ENCODE measurements at places on chromosomes 2 and 18. TPM values are rescaled to one million over a fixed set of nuclear protein-coding genes. Genes with fewer than 3 reads are reported as not detected.

- no peak overlapping the region for H3K4me3 ChIP-seq
- H3K27me3 ChIP-seq, result no peaks in the 10 kb centered on the region
- no peaks in the 10 kb centered on the region for H3K4me1 ChIP-seq
- H3K27ac ChIP-seq, result no peak overlapping the region
- no peak for DNase-seq
- H3K36me3 ChIP-seq, result no peaks in the 10 kb centered on the region
Measured at GRCh38 chr2:183867206-183867605, 731.1 kb upstream of the ZNF804A start.

- no peak for DNase-seq
- H3K27ac ChIP-seq, result no peak overlapping the region
- no peaks in the 10 kb centered on the region for H3K36me3 ChIP-seq
Measured at GRCh38 chr2:145743011-145743410, 1223.1 kb upstream of the ZEB2 start.

DNA sequence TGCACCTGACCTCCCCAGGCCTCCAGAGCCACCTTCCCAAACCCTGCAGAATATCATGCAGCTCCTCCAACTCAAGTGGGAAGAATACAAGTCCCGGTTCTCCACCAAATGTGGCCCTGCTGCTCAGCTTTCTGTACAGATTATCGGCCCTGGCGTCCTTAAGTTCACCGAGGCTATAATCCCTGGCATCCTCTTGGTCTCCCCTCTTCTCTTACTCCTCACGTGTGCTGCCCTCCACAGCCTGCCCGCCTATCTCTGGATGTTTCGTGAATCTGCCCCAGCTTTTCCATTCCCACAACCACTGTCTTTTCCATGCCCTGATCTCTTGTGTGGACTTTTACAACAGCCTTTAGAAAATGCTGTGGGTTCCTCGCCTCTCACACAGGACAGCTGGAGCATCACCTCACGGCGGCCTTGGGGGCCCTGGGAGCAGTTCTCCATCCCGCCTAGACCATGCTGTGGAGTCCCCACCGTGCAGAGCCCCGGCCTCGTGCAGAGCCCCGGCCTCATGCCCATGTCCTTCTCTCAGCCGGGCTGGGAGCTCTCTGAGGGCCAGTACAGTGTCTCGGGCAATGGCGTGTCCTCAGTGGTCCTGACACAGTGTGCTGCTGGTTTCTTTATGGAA lies 170.3 kb upstream of the PXDN start:
- H3K27me3 ChIP-seq, result no peaks in the 10 kb centered on the region
- DNase-seq, result no peak
- no peaks in the 10 kb centered on the region for H3K36me3 ChIP-seq
- no peaks in the 10 kb centered on the region for H3K4me1 ChIP-seq
- H3K4me3 ChIP-seq, result no peak overlapping the region

- no peak overlapping the region for H3K27ac ChIP-seq
- H3K36me3 ChIP-seq, result no peaks in the 10 kb centered on the region
- no peak overlapping the region for H3K4me3 ChIP-seq
- no peaks in the 10 kb centered on the region for H3K4me1 ChIP-seq
- no peaks in the 10 kb centered on the region for H3K27me3 ChIP-seq
Measured at GRCh38 chr2:7809640-7810039, 872.2 kb upstream of the ID2 start.

DNA sequence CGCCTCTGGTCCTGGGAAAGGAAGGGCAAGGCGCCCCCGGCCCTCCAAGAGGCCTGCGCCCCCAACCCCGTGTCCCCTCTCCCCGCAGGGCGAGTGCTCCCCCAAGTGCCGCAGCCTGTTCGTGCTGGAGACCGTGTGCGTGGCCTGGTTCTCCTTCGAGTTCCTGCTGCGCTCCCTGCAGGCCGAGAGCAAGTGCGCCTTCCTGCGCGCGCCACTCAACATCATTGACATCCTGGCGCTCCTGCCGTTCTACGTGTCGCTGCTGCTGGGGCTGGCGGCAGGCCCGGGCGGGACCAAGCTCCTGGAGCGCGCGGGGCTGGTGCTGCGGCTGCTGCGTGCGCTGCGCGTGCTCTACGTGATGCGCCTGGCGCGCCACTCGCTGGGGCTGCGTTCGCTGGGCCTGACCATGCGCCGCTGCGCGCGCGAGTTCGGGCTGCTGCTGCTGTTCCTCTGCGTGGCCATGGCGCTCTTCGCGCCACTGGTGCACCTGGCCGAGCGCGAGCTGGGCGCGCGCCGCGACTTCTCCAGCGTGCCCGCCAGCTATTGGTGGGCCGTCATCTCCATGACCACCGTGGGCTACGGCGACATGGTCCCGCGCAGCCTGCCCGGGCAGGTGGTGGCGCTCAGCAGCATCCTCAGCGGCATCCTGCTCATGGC lies 52.4 kb downstream of the SLC66A2 start:
- H3K27ac ChIP-seq, result no peak overlapping the region
- peak; percentile 3 for DNase-seq
- no peak overlapping the region for H3K4me3 ChIP-seq
- H3K27me3 ChIP-seq, result no peaks in the 10 kb centered on the region
- H3K4me1 ChIP-seq, result no peaks in the 10 kb centered on the region

GRCh38 chr2:229861431-229861830 lies 60.4 kb downstream of the TRIP12 start:
- no peak overlapping the region for H3K4me3 ChIP-seq
- no peak for DNase-seq
- H3K27ac ChIP-seq, result no peak overlapping the region
- H3K4me1 ChIP-seq, result peaks cover 11% of the 10 kb centered on the region

DNA sequence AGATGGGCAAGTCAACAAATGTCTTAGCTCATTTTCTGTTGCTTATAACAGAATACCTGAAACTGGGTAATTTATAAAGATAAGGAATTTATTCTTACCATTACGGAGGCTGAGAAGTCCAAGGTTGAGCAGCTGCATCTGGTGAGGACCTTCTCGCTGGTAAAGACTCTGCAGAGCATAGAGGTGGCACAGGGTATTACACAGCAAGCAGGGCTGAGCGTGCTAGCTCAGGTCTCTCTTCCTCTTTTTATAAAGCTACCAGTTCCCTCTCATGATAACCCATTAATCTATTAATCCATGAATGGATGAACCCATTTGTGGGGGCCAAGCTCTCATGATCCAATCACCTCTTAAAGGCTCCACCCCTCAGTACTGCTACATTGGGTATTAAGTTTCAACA lies 109.1 kb downstream of the CDK15 start:
- no peak overlapping the region for H3K4me3 ChIP-seq
- H3K36me3 ChIP-seq, result no peaks in the 10 kb centered on the region
- no peaks in the 10 kb centered on the region for H3K4me1 ChIP-seq
- H3K27me3 ChIP-seq, result no peaks in the 10 kb centered on the region

GRCh38 chr18:61957801-61958516 lies 65.2 kb upstream of the RNF152 start:
- no peak overlapping the region for H3K4me3 ChIP-seq
- no peaks in the 10 kb centered on the region for H3K27me3 ChIP-seq
- no peaks in the 10 kb centered on the region for H3K4me1 ChIP-seq

- H3K4me1 ChIP-seq, result no peaks in the 10 kb centered on the region
- H3K4me3 ChIP-seq, result no peak overlapping the region
- H3K27ac ChIP-seq, result no peak overlapping the region
- no peaks in the 10 kb centered on the region for H3K27me3 ChIP-seq
- no peaks in the 10 kb centered on the region for H3K36me3 ChIP-seq
Measured at GRCh38 chr18:71114550-71115210, 825.8 kb downstream of the SOCS6 start.

DNA sequence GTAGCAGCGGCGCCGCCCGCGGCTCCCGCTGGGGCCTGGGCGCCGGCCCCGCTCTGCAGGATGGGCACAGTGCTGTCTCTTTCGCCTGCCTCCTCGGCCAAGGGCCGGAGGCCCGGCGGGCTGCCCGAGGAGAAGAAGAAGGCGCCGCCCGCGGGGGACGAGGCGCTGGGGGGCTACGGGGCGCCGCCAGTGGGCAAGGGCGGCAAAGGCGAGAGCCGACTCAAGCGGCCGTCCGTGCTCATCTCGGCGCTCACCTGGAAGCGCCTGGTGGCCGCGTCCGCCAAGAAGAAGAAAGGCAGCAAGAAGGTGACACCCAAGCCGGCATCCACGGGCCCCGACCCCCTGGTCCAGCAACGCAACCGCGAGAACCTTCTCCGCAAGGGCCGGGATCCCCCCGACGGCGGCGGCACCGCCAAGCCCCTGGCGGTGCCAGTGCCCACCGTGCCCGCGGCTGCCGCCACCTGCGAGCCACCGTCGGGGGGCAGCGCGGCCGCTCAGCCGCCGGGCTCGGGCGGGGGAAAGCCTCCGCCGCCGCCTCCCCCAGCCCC lies 369 bp downstream of the CDK5R2 start:
- no peak overlapping the region for H3K27ac ChIP-seq
- no peaks in the 10 kb centered on the region for H3K36me3 ChIP-seq
- no peak for DNase-seq
- peaks cover 18% of the 10 kb centered on the region for H3K4me1 ChIP-seq
- H3K27me3 ChIP-seq, result peaks cover 98% of the 10 kb centered on the region

- peak overlapping the region; percentile 74 for H3K27ac ChIP-seq
- H3K36me3 ChIP-seq, result no peaks in the 10 kb centered on the region
- DNase-seq, result peak; percentile 68
- no peak overlapping the region for H3K4me3 ChIP-seq
Measured at GRCh38 chr18:31241900-31242409, 76.0 kb upstream of the DSG1 start.

DNA sequence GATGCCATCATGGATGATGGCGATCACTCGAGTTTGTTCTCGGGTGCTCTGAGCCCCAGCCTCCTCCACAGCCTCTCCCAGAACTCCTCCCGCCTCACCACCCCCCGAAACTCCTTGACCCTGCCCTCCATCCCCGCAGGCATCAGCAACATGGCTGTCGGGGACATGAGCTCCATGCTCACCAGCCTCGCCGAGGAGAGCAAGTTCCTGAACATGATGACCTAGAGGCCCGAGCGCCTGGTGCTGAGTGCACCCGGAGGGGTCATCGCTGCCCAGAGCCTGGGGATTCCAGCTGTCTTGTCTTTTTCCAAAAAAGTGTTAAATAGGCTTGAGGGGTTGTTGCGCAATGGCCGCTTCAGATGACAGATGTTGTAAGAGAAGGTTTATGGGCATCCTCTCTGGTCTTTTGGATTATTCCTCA lies 254.8 kb downstream of the GLI2 start:
- DNase-seq, result no peak
- H3K27me3 ChIP-seq, result no peaks in the 10 kb centered on the region
- no peak overlapping the region for H3K27ac ChIP-seq
- no peak overlapping the region for H3K4me3 ChIP-seq
- H3K36me3 ChIP-seq, result no peaks in the 10 kb centered on the region

DNA sequence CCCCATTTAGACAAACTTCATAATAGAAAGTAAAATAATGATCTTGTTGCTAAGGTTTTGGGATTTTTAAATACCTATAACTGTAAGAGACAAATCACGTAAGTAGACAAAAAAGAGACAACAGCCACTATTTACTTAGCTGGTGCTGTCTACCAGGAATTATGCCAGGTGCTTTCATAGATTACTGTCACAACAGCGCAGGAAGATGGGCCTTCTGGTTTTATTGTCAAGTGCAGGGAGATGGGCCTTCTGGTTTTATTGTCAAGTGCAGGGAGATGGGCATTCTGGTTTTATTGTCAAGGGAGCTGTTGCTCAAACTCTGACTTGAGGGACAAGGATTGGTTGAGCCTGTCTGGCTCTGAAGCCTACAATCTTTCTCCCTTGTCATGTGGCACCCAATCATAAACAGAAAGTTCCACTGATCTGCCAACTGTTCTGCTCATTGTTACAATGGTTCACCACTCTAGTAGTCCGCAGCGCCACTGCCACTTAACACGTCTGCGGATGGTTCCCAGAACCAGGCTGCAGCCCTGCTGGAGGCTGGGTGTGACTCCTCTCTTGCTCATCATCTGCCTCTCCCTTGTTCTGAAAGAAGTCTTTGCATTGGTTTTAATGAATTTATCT lies 95.0 kb downstream of the RNF144A start:
- H3K36me3 ChIP-seq, result no peaks in the 10 kb centered on the region
- peaks cover under 1% of the 10 kb centered on the region for H3K4me1 ChIP-seq
- DNase-seq, result no peak

DNA sequence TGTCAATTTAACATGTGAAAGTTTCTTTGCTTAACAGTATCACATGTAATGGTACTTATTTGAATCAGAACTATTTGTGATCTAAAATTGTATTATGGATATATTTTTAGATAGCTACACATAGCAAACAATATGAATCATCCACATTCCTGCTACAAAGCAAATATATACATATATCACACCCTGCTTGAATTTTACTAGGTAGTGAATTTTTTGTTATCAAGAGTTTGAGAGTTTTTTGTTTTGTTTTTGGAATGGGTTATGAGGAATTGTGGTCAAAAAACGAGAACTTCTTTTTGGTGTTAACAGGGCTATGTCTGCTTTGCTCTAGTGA lies 635.7 kb downstream of the NRXN1 start:
- H3K27ac ChIP-seq, result no peak overlapping the region
- H3K27me3 ChIP-seq, result no peaks in the 10 kb centered on the region
- no peaks in the 10 kb centered on the region for H3K4me1 ChIP-seq

DNA sequence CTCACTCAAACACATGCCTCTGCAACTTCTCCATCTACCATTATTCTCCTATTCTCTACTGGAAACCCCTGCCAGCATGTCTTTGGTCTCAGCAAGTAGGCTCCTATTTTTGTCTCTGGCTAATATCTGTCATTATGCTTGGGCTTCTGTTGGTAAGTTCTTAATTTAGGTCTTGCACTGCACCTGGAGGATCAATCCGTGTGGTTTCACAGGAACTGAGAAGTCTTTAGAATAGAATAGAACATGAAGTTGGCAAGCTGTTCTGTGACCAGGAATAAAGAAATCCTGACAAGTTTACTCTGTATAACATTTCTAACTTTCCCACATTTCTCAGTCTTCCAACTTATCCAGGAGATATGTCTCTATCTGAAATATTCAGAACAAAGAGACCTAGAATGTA lies 219.5 kb upstream of the GYPC start:
- H3K4me3 ChIP-seq, result no peak overlapping the region
- H3K36me3 ChIP-seq, result no peaks in the 10 kb centered on the region

- H3K4me3 ChIP-seq, result no peak overlapping the region
- H3K27me3 ChIP-seq, result no peaks in the 10 kb centered on the region
- H3K4me1 ChIP-seq, result peaks cover 14% of the 10 kb centered on the region
- no peak for DNase-seq
- no peak overlapping the region for H3K27ac ChIP-seq
Measured at GRCh38 chr2:239372835-239373234, 28.0 kb downstream of the HDAC4 start.

- H3K27me3 ChIP-seq, result no peaks in the 10 kb centered on the region
- H3K4me1 ChIP-seq, result no peaks in the 10 kb centered on the region
- no peaks in the 10 kb centered on the region for H3K36me3 ChIP-seq
- no peak overlapping the region for H3K4me3 ChIP-seq
- no peak overlapping the region for H3K27ac ChIP-seq
Measured at GRCh38 chr2:150880986-150881385, 380.7 kb downstream of the RBM43 start.

TMEM198 gene
- total RNA-seq, result 1.2 TPM

COL4A3 gene
- 20.9 TPM for total RNA-seq

PARD6G gene
- 0.75 TPM for total RNA-seq

CEBPZ gene
- 30.6 TPM for total RNA-seq

SKOR2 gene
- total RNA-seq, result not detected

NAT8 gene
- 1.2 TPM for total RNA-seq

ARHGAP25 gene
- 2.2 TPM for total RNA-seq
